ENCODE measurements at places on chromosomes 1 and 21. TPM values are rescaled to one million over a fixed set of nuclear protein-coding genes. Genes with fewer than 3 reads are reported as not detected.

GRCh38 chr1:165403835-165404482 lies 41.0 kb downstream of the RXRG start:
- no peak for DNase-seq

DNA sequence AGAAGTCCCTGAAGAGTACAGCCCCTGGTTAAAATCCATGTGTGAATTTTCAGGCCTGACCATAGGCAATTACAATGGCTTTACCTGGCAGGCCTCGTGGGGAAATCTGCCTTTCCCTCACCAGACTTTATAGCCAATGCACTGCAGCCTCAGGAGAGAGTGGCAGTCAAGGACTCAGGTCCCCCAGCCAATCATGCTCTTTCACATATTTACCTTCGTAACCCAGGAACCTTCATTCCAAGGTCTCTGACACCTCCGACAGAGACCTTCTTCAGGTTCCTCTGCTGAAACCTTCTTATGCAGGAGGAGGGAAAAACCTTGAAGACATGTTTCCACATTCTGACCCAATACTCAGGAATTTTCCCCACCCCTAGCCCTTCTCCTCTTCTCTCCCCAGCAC lies 118.9 kb downstream of the FASLG start:
- no peak for DNase-seq

Gene CDC20
- total RNA-seq, result 0.65 TPM

GRCh38 chr21:26954662-26955121 lies 12.2 kb downstream of the ADAMTS5 start:
- DNase-seq, result no peak

DNA sequence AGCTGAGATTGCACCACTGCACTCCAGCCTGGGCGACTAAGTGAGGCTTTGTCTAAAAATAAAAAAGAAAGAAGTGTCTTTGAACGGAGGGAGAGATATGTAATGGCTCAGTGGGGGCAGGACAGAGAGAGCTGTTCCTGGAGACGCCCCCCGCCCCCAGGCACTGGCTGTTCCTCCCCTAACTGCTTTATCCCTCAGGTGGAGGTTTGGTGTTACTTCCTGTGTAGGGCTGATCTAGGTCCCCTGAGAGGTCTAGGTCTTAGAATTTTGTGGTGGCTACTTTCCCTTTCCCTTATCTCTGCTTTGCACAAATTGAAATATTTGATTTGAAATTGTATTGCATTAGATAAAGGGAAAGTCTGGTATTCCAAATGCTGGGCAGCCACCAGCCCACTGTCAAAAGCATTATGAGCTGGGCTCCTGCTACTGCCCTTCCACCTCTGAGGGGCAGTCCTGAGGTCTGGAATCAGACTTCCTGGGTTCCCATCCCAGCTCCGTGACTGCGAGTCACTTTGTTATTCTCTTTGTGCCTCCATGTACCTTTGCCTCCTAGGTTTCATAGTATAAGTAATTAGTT lies 134.8 kb upstream of the KIF26B start:
- DNase-seq, result no peak

Data from T-helper 17 cell (primary cell).